Bronchial smooth muscle cell (primary cell): ENCODE measurements at places on chromosomes 1 and 21. TPM values are rescaled to one million over a fixed set of nuclear protein-coding genes. Genes with fewer than 3 reads are reported as not detected.

Gene ABCG1
- 5.7 and 10.0 TPM in 2 replicates for total RNA-seq

Gene MAGI3
- 10.9 and 11.2 TPM in 2 replicates for total RNA-seq

Gene PADI4
- total RNA-seq = not detected in 2 replicates

Gene ESPN
- total RNA-seq = 0.17 TPM in 1 of 2 replicates, not detected in the other

Gene GPR61
- total RNA-seq = under 0.01 and 0.34 TPM in 2 replicates

Gene TCHHL1
- total RNA-seq = not detected in 2 replicates

Gene APCS
- total RNA-seq = not detected in 2 replicates

Gene PRRX1
- total RNA-seq = 71.4 and 134 TPM in 2 replicates

Gene DRAXIN
- 0.16 and 0.26 TPM in 2 replicates for total RNA-seq

Gene FNDC5
- total RNA-seq = 4.6 and 17.1 TPM in 2 replicates

Gene SPAG17
- total RNA-seq = not detected in 2 replicates

Gene CD160
- total RNA-seq = not detected in 2 replicates

Gene LCE7A
- total RNA-seq = not detected in 2 replicates

Gene NOS1AP
- total RNA-seq = not detected in 2 replicates

Gene CADM3
- total RNA-seq = under 0.01 TPM in 1 of 2 replicates, not detected in the other

Gene AGT
- 1.5 and 5.7 TPM in 2 replicates for total RNA-seq

Gene IVL
- not detected in 2 replicates for total RNA-seq

Gene LCE1F
- total RNA-seq = not detected in 2 replicates

Gene FAM72C
- 0.09 and 0.16 TPM in 2 replicates for total RNA-seq
